ENCODE measurements at places on chromosomes 16 and 17.

GRCh38 chr17:49922095-49922494, 46.9 kb upstream of the DLX4 start:
- no peak for DNase-seq

GRCh38 chr17:19905502-19905901, 37.8 kb upstream of the ULK2 start:
- DNase-seq, result no peak

DNA sequence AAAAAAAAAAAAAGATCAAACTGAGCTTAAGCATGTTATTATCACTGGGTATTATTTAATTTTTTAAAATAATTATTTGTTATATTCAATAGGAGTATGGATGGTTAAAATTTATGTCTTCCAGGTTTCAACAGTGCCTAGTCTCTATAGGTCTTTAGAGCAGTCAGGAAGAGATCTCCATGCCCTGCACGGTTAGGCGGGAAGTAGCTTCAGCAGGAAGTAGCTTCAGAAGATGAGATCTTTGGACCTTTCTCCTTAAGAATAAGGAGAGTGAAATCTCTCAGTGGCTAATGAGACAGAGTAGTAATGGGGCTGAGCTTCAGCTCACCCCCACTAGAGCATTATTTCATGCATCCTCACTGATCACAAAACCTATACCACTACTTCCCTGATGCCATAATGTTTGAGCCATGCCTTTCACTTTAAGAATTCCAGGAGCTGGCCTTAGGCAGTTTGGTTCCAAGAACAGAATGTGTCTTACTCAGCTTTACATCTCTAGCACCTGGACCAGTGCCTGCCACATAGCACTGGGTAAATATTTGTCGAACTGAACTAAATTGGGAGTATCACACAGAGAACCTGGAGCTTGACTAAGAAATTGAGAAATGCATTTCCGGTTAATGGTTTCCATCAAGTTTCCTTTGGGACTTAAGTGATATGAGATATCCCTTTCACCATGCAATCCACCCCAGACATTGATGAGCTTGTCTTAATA, 43.5 kb downstream of the SCPEP1 start:
- DNase-seq, result no peak

DNA sequence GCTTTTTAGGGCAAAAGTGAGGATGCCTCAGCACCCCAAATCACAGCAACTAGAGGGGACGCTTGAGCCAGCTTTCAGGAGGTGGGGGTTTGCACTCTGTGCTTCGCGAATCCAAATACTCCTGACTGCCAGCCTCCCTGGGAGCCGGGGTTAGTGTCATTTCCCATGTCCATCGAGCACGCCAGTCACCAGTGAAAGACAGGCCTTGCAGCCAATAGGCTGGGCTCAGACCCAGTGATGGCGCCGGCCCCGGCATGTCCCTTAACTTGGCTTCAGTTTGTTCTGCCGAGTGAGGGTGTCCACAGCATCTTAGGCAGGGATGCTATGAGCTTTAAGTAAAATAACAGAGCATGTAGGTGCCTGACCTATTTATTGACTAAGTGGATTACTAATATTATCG, 50.9 kb upstream of the CDC42EP4 start:
- no peak for DNase-seq

DNA sequence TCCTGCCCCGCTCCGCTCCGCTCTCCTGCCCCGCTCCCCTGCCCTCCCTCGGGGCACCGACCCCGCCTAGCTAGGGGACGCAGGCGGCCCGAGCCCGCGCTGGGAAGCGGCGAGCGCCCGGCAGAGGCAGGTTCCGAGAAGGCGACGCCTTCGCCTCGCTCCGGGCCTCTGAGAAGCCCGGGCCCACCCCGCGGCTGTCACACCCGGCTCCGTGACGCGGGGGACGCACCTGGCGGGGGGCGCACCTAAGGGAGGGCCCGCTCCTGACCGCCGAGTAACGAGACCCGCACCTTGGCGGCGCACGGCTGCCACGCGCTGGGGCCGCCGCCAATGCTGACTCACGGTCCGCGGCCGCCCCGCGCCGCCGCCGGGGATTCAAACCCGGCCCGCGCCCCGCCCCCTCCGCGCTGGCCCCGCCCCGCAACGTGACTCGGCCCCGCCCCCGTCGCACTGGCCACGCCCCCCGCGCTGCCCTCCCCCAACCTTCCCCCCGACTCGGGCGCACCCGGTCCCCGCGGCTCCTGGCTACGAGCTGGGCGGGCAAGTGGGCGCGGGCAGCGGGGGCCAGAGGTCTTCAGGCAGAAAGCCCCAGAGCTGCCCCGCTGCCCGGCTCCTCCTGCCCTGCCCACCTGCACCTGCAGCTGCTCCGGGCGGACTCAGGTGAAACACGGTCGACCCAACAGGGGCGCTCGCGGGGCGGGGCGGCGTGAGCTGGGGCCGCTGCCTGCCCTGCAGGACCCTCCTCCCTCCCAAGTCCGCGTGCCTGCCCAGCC, 27.8 kb downstream of the GNPTG start:
- DNase-seq, result peak; percentile 61

DNA sequence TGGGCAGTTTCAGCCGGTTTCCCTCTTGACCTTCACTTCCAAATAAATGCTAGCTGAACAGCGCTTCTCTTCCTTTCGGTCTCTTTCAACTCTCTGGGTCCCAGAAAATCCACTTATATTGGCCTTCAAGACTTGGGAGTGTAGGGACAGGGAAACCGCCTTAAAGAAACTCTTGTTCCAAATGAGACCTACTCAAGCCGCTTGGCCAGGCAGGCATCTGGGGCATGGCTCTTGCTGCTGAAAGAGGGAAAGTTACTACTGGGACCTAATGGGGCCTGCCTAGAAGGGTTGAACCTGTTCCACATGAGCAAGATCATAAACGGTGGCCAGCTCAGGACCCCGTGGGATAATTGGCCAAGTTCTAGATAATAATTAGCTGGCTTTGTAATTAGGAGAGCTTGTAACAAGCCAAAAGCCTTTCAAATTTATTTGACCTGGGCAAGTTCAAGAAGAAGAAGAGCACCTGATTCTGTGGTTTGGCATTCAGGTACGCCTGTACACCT, 13.2 kb downstream of the CDH1 start:
- DNase-seq, result no peak

DNA sequence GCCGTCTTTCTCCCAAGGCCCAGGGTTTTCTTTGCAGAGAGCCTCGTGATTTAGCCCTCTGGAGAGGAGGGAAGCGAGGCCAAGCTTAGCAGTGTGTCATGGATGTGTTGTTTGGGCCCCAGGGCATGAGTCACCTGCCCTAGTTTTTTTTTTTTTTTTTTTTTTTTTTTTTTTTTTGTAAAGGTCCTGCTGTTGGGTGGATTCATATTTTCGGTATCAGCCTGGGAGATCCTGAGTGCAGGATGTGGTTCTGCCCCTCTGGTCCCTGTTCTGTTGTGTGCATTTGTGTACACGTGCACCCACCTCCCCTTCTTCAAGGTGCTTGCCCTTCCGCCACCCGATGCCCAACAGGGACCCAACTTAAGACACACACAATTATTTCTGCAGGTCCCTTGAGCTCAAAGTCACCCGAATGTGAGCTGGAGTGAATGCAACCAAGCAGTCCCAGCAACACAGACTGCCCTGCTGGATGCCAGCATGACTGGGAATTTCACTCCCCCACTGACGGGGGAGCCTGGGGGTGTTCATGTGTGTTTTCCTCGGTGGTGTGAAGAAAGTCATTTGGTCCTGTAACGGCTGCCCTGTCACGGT, 265.8 kb upstream of the TNRC6C start:
- DNase-seq, result no peak

- no peak for DNase-seq
These were observed 22.4 kb downstream of the CES1 start for GRCh38 chr16:55810451-55810961.

- no peak for DNase-seq
These were observed 934.8 kb upstream of the EEF2KMT start for GRCh38 chr16:6032438-6032837.

GRCh38 chr17:37182786-37183465, 192.9 kb upstream of the C17orf78 start:
- no peak for DNase-seq

- DNase-seq, result no peak
These were observed 17.6 kb upstream of the CYB5B start for GRCh38 chr16:69406780-69407331.

- no peak for DNase-seq
These were observed 57.6 kb upstream of the SOX9 start for GRCh38 chr17:72063262-72063661.

DNA sequence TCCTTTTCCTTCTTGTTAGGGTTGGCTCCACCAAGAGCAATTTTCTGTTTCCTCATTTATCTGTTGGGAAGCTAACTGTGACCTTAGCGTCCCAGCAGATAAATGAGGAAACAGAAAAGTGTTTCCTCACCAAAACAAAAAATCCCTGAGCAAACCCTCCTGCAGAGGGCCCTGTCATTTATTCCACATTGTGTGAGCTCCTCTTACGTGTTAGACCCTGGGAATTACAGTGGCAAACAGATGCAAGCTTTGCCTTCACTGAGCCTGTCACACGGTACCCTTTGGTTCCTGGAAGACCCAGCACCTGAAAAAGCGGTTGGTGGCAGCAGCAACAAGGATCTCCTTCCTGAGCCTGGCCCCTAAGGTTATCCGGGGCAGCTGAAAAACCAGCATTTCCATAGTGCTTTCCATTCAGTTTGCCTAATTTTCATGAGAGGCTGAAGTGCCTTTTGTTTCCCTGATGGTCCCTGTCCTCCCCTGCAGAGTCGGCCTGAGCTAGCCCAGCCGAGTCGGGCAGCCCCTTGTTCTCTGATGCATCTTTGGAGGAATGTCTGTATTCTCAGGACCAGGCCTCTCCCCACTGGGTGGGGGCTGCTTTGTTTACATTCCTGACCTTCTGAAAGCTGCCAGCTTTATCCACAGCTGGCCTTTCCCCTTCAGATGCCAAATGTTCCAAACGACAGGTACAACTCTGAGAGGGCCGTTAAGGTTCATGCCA, 34.7 kb downstream of the YPEL2 start:
- peak; percentile 38 for DNase-seq

DNA sequence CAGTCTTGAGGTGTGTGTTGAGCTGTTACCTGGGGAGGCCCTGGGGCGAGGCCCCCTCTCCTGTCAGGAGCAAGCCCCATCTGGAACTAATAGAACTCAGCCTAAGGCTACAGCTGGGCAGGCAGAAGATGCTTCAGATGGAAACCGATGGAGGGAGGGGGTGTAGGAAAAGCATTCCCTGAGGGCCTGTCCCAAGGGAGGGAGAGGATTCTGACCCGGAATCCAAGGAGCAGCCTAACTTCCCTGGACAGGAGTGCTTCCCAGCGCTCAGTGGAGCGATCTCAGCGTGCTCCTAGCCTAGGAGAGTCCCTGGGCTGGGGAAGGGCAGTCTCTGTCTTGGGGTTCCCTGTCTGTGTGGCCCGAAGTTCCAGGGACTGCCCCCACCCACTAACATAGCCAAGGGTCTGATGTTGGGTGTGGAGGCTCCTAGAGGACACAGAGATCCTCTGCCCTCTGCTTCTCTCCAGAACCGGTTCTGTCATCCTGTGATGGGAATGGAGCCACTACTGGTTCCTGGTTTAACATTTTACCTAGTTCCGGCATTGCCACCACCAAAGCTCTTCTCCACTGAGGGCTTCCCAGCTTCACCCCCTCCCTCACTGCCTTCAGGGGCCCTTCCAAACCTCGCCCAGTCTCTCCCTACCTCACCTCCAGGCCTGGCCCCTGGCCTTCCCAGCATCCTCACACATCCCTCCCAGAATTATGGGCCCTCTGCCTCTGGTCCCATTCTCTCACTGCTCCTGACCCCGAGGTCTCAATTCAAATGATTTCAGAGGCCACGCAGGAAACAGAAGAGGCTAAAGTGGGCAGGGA, 58.7 kb downstream of the RTN4RL1 start:
- no peak for DNase-seq

- DNase-seq, result no peak
These were observed 11.3 kb downstream of the NOG start for GRCh38 chr17:56604691-56605290.

GRCh38 chr17:73792994-73793393, 148.7 kb upstream of the SDK2 start:
- no peak for DNase-seq

DNA sequence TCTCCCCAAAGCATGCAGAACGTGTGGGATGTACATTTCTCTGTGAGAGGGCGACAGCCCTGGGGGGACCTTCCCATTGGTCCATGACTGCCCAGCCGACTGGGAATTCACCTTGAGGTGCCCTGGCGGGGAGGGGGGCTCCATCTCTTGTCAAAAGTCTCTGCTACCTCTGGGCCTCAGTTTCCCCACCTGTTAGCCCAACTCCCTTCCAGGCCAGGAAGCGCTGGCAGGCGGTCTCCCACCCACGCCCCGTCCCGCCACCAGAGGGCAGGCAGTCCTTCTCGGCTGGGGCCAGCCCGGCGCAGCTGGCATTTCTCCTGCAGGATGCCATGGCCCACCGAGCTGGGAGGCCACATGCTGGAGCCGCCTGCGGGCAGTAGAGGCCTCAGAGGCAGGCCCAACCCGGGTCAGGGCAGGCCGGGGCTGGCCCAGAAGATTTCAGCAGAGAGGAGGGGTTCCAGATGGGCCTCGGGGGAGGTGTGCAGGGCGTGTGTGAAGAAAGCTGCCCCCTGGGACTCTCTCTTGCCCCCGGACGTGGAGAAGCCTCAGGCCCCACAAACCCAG, 16.6 kb downstream of the CD7 start:
- peak; percentile 88 for DNase-seq

DNA sequence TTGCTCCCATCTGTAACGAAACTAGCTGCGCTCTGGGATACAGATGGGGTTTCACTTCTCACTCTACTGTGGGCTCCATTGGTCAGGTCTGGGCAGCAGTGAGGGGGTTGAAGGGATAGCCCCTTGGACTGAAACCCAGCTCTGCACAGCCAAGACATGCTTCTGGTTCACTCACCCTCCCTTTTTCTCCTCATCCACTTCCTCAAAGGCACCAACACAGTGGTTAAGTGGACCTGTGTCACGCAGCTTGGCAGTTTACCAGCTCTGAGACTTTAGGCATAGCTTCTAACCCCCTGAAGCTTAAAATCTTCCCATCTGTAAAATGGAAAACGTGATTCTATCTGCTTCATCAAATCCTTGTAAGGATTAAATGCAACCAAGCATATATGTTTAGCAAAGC, 11.5 kb upstream of the KRT38 start:
- DNase-seq, result no peak

DNA sequence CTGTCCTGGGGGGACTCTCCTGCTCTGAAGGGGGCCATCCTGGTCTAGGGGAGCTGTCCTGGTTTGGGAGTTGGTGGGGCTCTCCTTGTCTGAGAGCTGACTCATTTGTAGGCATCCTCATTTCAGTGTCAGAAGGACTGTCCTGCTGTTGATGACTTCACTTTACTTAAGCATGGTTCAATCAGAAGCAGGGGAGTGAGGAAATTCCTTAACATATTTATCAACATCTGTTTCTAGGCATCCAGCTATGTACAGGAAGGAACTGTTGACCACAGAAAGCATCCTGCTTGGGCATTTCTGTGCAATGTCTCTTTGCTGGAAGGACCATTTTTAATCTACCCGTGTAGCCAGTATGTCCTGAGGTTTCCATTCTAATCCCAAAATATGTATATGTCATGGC, 502.7 kb upstream of the HSBP1 start:
- DNase-seq, result no peak

DNA sequence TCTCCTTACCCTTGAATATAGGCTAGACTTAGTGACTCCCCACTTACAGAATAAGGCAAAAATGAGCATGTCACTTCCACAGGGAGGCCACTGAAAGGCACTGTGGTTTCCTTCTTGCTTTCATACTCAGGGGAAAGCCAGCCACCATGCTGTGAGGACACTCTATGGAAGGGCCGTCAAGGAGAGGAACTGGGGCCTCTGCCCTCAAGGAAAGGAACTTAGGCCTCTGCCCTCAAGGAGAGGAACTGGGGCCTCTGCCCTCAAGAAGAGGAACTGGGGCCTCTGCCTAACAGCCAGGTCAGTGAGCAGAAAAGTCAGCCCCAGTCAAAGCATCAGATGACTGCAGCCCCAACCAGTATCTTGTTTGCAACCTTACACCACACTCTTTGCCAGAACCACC, 30.1 kb downstream of the VPS35 start:
- no peak for DNase-seq

Measured in HuH-7 (cell line).